ENCODE measurements at places on chromosomes 5 and 9.

DNA sequence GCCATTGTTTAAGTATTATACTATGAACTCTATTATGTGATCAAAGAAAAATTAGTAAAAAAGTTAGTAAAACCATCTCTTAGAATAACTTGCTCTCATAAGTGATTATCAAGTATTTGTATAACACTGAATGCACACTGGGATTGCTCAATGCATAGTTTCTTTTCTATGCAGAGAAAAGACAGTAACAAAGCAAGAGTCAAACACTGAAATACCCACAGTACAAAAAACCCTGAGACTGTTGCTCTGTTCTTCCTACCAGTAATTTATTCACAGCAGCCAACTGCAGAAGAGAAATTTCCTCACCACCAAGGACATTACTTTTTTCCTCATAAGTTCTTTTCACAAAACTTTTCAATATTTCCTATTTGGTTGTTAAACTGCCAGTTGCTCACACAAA is 634.4 kb downstream of the DTWD2 start:
- DNase-seq = no peak

GRCh38 chr5:72394688-72395087 is 74.5 kb downstream of the PTCD2 start:
- no peak for DNase-seq

- DNase-seq = peak; percentile 57
Observed at GRCh38 chr5:176619203-176619568, 9.2 kb upstream of the GPRIN1 start.

DNA sequence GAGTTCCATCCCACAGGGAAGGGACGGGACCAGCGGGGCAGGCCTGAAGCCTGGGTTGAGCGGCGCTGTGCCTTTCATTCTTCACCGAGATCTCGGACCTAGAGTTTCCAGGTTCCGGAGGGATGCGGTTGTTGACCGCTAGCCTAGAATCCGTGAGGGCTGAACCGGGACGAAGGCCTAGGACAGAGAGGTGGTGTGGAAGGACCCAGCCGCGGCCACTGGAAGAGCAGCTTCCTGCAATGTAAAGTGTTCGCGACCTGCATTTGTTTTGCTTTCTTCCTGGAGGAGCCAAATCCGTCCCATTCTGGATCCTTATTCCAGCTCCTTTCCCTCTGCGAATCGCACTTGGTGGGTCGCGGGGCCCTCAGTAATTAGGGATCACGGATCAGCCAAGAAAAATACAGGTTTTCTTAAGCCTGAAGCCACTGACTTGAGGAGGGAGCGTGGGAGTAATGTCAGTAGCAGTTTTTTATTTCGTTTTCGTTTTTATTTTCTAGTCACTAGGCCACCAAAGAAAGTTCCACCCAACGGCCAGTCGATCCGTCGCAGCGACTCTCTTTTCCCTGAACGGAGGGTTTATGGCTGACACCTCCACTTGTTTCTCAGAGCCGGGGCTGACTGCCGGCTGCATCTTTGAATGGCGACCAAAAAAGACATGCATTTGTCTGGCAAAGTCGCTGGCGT is 48.6 kb downstream of the ANXA2R start:
- no peak for DNase-seq

DNA sequence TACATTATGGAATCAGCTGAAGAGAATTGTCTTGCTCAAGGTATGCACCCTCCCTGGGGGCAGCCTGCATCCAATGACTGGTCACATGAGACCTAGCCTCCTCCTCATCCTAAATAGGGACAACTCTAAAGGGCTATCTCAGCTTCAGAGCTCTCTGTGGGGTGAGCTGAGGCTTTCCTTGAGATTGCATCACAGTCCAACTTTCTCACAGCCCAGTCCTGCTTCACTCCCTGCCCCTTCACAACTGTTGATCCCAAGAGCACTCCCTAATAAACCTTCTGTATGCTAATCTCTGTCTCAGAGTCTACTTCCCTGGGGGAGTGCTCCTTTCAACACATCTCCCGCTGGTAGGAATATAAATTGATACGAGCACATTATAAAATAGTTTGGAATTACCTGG is 44.1 kb upstream of the ERBIN start:
- no peak for DNase-seq

DNA sequence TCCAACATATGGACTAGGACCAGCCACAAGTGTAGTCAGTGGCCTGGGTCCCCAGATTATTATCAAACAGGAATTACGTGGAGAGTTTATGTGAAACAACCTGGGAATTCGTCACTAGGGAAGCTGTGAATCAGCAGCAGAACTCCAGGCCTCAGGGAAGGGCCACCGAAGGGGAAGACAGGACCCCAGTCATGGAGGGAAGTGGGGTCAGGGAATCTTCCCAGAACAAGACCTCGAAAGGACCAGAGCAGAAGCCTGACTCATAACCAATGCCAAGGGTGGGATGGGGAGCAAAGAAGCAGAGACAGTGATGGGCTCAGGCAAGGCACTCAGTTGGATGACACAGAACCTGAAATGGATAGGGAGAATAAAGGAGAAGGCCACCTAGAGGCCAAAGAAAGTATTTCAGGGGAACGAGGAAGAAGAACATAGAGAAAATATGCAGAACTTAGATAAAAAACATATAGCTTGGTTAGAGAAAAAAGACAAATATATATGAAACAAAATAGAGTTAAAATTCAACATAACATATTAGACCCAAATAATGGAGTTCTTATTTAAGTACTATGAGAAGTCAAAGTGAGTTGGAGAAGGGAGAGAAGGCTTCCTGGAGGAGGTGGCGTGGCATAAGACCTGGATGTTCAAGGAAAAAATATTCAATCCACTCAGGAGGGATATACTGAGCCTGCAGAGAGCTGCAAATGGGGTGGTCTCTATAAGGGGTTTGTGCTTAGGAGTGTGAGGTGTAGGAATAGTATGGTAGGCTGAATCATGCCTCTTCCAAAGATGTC is 66.7 kb upstream of the CAST start:
- DNase-seq = no peak

DNA sequence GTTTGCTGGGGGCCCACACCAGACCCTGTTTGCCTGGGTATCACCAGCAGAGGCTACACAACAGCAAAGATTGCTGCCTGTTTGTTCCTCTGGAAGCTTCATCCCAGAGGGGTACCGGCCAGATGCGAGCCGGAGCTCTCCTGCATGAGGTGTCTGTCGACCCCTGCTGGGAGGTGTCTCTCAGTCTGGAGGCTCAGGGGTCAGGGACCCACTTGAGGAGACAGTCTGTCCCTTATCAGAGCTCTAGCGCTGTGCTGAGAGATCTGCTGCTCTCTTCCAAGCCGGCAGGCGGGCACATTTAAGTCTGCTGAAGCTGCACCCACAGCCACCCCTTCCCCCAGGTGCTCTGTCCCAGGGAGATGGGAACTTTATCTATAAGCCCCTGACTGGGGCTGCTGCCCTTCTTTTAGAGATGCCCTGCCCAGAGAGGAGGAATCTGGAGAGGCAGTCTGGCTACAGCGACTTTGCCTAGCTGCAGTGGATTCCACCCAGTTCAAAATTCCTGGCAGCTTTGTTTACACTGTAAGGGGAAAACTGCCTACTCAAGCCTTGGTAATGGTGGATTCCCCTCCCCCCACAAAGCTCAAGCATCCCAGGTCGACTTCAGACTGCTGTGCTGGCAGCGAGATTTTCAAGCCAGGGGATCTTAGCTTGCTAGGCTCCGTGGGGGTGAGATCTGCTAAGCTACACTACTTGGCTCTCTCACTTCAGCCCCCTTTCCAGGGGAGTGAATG is 206.0 kb upstream of the TLX3 start:
- DNase-seq = no peak

GRCh38 chr9:98522487-98522886 is 186.2 kb downstream of the GABBR2 start:
- no peak for DNase-seq

DNA sequence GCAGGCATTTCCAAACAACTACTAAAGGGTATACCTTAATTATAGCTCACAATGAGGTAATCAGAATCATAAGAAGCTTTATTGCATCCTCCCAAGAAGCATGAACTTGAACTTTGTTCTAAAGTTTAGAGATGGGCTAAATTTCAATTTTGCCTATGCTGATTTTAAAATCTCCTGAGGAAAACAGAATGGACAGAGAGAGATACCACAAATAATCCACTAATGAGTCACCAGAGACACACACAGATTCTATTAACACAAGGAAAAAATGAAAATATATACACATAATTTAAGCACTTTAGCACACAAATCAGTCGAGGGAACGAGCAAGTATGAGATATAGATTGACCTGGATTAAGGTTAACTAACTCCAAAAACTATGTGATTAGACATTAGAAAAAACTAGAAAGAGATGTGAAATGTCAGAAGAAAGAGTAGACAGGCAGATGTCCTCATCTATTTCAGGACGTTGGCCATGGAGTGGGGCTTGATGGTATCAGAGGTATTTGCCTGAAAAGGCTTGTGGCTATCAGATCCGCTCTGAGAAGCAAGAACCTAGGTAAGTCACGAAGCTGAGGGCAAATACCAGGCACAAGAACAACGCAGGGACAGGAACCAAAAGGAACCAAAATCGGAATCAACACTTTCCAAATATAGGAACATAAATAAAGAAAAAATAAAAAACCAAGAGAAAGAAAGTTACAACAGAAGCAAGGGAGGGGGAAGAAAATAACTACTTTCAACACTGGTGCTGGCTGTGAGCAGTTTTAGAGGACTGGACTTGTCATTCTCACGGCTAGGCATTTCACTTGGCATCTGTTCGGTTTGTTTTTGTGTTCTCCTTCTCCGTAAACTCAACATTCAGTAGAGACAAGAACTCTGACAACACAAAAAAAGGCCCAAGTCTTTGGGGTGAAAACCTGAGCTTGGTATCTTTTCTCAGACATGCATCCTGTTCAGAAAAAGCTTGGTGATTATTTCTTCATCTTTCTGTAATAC is 294.6 kb upstream of the PUM3 start:
- DNase-seq = no peak

GRCh38 chr5:38710627-38711026 is 135.2 kb upstream of the OSMR start:
- DNase-seq = no peak

GRCh38 chr9:73093740-73094379 is 57.8 kb upstream of the ANXA1 start:
- DNase-seq = no peak

GRCh38 chr5:151517122-151517920 is 69.9 kb downstream of the SLC36A1 start:
- no peak for DNase-seq

DNA sequence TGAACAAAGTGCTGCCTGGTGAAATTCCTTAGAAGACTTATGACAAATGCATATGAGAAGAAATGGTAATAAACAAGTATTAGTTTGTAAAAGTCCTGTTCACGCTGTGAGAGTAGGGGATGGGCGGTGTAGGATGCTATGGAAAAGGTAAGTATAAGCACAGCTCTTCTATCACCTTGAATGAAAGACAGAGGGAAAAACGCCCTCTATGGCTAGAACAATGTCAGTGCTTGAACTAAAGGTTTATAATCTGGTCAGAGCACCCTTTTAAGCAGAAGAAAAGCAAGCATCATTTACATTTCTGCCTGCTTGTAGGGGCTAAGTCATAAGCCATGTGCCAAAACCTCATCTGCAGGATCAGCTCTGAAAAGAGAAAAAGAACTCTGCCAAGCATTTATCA is 115.2 kb downstream of the LHFPL2 start:
- no peak for DNase-seq

DNA sequence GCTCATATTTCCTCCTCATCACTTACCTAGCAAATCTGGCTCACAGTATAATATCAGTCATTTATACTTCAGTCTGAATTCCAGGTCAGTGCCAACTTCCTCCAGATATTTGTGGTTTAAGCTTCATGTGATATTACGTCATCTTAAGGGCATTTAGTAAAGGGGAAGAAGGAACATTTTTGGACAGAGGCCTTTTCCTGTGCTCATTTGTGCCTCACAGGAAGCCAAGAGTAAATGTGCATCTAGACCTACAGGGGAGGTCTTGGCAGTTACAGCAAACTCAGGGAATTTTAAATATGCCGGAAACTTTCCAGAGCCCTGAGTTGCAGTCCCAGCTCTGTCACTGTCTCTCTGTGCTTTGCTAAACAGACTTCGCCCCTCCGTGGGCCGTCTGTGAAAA is 12.3 kb upstream of the KCNIP1 start:
- peak; percentile 77 for DNase-seq

DNA sequence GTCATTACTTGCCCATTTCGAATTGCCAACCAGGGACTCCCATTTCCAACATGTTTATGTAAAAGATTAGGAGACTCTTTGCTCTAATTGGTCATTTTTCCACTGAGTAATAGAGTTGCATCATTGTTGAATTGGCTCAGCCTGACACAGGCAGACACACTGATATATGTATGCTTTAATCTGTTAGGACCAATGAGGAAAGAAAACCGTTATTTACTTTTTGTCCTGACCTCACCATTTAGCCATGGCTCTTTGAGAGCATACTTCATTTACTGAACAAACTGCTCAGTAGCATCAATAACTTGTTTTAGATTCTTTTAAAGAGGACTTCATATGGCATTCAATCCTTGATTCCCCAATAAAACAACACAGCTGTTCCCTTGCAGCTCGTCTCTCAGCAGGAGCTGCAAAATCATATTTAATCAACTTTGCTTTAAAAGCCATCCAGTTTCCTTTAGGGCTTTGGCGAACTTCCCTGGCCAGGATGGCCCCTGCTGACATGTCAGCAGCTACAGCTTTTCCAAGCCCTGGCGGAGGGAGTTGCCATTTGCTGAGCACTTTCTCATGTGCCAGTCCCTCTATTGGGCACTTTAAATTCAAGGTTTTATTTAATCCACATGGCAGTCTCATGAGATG is 251.5 kb upstream of the TNC start:
- DNase-seq = no peak

DNA sequence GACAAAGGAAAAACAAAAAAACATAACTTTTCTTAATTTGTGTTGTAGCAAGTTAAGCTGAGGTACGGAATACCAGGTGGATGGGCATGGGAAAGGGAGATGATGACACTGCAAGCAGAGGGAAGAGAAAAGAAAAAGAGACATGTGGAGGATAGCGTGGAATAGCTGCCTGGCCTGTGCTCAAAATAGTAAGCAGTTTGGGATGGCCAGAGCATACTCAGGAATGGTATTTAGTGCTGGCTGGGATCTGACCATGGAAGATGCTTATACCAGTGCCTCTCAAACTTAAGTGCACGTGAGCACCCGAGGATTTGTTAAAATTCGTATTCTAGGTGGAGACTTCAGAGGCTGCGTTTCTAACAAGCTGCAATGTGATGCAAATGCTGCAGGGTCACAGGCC is 41.3 kb downstream of the LNPEP start:
- no peak for DNase-seq

GRCh38 chr5:178318893-178319292 is 86.3 kb upstream of the PHYKPL start:
- no peak for DNase-seq

DNA sequence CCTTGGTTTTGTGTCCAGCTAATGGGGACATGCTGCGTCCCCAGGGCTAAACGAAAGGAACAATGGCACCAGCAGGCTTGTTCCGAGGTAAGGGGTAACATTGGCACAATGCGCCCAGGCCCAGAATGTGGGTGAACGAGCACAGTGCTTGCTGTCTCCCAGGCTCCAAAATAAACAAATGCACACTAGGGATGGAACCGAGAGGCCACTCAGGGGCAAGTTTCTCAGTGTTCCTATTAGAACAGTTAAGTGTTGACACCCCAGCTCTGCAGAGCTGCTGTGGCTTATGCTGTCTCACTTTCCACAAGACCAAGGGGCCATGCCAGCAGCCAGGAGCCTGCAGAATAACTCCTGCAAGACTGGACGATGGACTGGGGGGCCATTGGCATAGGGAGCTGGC is 492.4 kb downstream of the GADD45G start:
- no peak for DNase-seq

Data from kidney epithelial cell (primary cell).